ENCODE measurements at places on chromosomes 7 and 10.

- no peak for DNase-seq
Observed at GRCh38 chr7:18421297-18422002, 74.1 kb upstream of the HDAC9 start.

DNA sequence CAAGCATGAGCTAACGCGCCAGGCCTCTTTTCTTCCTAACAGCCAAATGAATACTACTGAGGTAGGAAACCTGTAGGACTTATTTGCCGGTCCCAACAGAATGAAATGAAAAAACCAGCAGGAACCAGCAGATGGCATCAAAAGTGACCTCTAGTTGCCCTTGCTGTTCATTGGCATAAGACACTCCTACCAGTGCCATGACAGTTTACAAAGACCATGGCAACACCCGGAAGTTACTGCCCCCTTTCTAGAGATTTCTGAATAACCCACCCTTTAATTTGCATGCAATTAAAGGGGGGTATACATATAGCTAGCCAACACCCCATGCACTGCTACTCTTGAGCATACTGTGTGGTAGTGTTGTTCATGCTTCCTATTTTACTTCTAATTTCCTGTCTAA, 65.2 kb downstream of the ATE1 start:
- DNase-seq: no peak

DNA sequence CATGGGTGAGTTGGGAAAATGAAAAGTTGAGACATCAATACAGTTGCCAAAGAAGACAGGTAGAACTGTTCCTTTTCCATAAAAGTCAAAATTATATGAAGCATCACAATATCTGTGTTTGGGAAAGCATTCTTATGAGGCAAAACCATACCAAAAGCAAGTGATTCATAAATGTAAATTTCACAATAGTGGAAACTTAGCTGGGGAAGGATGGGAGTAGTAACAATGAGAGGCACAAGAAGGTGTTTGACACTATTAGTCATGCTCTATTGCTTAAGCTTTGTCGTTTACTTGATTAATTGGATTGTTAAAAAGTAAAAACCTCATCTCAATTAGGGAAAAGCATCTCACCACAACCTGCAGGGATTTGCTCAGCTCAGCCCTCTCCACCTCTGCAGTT, 240.2 kb downstream of the C7orf25 start:
- DNase-seq: no peak

DNA sequence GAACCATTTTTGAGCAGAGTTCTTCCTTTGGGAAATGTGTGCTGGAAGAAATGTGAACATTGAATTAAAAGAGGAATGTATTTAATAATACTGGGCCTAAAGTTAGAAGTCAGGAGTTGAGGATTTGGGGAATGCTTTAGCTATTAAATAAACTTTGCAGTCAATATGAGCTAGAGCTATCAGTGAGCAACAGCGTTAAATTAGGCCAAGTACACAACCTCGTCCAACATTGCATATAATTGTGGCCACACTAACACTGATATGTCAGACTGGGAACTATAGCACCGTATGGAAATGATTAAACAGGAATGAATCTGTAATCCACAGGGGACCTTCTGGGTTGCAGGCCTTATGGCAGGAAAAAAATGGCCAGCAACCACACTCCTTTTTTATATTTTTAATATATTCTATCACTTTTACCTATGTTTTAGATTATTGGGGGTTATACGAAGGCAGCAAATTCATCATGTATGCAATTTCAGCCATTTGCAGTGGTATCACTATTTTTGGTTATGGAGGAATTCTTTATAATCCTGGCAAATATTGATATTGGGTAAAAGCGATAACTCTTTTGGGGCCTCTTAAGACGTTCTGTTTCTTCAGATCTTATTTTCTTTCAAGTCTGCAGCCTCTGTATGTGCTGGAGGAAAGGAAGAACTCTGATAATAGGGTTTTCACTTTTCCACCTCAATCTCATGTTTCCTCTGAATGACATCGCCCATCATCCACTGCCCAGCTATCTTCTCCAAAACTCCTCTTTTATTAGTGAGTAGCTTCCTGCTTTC, 236.3 kb upstream of the PLXDC2 start:
- DNase-seq: no peak

DNA sequence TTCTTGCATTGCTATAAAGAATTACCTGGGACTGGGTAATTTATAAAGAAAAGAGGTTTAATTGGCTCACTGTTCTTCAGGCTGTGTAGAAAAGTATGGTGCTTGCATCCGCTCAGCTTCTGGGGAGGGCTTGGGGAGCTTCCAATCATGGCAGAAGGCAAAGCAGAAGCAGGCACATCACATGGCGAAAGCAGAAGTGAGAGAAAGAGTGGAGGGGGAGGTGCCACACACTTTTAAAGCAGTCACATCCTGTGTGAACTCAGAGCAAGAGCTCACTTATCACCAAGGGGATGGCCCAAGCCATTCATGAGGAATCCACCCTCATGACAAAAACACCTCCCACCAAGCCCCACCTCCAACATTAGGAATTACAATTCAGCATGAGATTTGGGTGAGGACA, 303.5 kb downstream of the OTUD1 start:
- DNase-seq: no peak

DNA sequence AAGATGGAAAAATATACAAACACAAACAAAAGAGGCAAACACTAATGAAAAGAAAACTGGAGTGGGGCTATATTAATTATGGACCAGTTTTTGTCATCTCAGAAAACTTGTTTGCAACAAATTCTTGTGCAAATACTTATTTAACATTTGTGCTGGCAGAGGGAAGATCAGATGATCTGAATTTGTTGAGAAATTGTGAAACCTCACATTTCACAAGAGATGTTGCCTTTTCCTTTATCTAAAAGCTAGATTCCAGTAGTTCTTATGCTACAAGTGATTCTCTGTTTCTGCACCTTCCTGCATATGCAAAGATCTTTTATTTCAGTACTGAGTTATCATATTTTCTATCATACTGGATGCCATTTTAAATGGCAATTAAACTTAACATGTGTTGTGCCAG, 320.7 kb downstream of the SUGCT start:
- DNase-seq: no peak

DNA sequence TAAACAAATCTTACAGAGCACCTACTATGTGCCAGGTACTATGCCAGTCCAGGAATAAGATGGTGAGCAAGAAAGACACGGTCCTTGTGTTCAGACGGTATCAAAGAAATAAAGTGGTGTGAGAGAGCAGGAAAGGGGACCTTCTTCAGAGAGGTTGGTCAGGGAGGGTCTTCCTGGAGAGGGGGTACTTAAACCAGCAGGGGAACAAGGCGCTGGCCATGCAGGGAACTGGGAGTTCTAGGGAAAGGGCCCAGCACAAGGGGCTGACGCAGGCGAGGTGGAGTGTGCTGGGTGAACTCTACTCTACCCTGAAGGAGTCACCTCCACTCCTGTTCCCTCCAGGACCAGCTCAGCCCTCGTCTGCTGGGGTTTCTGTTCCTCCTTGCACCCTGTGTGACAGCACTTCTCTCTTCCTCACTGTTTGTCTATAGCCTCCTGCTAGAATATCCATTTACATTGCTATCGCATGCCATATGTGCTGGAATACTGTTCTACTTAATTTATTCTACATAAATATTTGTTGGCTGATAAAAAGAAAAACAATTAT, 73.5 kb downstream of the AOAH start:
- no peak for DNase-seq

- DNase-seq: no peak
Observed at GRCh38 chr7:45982907-45983719, 62.0 kb upstream of the IGFBP3 start.

- no peak for DNase-seq
Observed at GRCh38 chr7:124029396-124030188, 3.3 kb downstream of the TMEM229A start.

DNA sequence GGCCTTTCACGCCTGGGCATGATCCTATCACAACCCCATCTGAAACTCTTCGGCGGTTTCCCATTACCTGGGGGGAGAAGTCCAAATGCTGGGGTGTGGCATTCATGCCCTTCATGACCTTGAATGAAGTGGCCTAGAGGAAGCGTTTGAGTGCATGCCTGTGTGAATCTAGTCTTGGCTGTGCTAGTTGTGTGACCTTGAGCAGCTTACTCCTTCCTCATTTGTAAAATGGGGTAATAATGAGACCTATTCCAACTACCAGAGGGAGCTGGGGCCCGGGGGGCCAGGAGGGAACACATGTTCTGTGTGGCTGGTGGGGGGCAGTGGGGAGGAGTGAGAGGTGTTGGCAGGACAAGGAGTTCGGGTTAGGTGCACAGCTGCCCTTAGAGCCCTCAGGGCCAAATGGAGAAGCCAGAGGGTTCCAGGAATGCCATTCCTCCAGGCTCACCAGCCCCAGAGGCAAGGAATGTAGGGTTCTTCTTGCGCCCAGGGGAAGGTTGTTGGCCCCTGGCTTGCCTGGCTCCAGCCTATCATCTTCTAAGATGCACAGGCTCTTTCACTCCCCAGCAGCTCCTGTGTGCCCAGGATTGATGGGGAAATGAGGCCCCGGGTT, 21.3 kb upstream of the TBRG4 start:
- DNase-seq: no peak

- DNase-seq: peak; percentile 36
Observed at GRCh38 chr10:61993711-61994401, 92.4 kb downstream of the ARID5B start.

- no peak for DNase-seq
Observed at GRCh38 chr7:2296832-2297231, 17.4 kb downstream of the SNX8 start.

DNA sequence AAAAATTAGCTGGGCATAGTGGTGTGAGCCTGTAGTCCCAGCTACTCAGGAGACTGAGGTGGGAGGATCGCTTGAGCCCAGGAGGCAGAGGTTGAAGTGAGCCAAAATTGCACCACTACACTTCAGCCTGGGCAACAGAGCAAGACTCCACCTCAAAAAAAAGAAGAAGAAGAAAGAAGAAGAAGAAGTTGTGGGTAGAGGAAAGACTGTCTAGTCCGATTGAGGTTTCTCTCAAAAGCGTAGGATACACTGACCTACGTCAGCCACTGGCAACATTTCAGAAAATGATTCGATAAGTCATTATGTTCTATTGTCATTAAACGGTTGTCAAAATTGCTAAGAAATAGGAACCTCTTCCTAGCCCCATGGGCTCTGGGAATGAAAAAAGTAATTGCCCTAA, 22.3 kb upstream of the RHBDD2 start:
- DNase-seq: no peak

DNA sequence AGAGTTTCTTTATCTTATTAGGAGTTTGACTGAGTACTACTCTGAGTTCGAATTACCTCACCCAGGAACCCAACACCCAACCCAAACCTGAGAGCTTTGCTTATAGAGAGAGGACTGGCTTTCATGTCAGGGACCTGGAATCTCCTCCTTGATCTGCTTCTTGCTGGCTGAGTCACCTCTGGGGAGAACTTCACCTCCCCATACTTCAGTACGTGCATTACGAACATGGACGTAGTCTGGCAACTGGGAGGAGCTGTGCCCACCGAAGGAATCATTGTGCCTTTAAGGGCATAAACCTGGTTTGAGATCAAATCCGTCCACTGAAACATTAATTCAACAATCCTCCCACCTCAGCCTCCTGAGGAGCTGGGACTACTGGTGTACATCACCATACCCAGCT, 12.2 kb upstream of the PSAP start:
- DNase-seq: no peak

- DNase-seq: peak; percentile 79
Observed at GRCh38 chr7:50393547-50394252, 56.5 kb downstream of the FIGNL1 start.

Measured in activated CD4-positive, alpha-beta T cell treated with anti-CD3 and anti-CD28 coated beads, Interleukin-2, amount 10 ng/mL, durations not matched to agents 7 days and 5 days (primary cell).